Right renal pelvis (tissue), 4 donors: ENCODE measurements at places on chromosomes 5 and 9.

DNA sequence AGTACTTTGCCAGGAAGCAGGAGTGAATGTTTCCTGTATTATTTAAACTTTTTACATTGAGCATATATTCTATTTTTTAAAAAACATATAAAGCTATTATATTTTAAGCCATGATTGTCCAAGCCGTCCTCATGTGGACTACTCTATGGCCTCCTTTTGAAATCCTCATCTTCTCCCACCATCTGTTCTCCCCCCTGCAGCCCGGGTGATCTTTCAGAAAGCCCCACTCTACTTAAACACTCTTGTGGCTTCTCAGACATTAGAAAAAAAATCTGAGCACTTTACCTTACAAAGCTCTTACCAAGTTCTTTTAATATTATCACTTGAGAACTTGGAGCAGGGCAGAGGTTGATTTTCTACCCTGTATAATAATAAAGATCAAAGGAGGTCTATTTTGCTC, 95.4 kb downstream of the CAVIN4 start:
- no peak for DNase-seq

- DNase-seq, result no peak
Measured at GRCh38 chr5:80097451-80097850, 62.3 kb downstream of the THBS4 start.

DNA sequence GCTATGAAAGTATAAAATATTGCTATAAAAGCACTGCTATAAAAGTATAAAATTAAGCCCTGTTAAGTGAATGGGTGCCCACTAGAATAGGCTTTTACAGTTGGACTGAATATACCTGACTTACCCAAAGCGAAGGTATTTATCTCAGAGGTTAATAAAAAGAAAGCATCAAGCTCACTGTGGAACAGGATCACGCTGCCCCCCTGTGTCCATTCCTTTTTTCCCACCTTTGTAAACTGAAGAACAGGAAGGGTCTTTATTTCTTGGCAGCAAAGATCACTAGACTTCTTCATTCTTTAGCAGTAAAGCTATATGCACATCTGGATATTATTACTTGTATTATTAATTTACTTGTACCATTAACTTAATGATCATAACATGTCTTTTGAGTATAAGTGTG, 22.1 kb upstream of the PLPP6 start:
- no peak for DNase-seq

- DNase-seq, result no peak
Measured at GRCh38 chr9:93189369-93190132, 5.6 kb downstream of the WNK2 start.

GRCh38 chr9:29740518-29740917, 2167.2 kb upstream of the C9orf72 start:
- no peak for DNase-seq

- DNase-seq, result no peak
Measured at GRCh38 chr9:70392189-70392588, 22.3 kb downstream of the KLF9 start.

DNA sequence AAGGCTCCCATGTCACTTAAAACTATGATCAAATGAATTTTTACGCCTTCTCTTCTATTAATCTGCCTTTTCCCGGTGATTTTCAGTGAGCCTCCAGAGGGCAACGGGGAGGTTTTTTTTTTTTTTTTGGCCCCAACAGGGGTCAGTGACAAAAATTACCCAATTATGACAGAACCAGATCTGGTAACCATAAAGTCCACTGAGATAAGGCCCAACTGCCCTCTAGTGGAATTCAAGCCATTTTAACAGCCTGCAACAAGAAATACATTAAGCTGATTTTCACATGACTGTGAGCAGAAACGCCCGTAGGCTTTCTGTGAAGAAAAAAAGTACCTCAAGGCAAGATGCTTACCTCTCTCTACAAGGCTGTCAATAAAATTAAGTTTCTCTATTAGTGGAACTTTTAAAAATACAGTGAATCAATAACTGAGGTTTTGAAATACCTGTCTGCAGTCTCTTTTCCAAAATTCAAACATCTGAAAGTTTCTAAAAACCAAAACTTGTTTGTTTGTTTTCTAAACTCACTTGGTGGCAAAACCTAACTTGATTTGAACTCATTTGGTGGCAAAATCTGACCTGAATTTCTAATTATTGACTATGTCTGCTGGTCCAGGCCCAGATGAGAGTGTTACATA, 49.7 kb upstream of the FST start:
- DNase-seq, result no peak
